ENCODE measurements at places on chromosomes 1 and 21.

- DNase-seq = no peak
Observed at GRCh38 chr1:208141610-208142192, 102.5 kb downstream of the PLXNA2 start.

GRCh38 chr1:216461466-216461865, 38.2 kb upstream of the USH2A start:
- DNase-seq = no peak

GRCh38 chr1:35507947-35508346, 49.3 kb downstream of the KIAA0319L start:
- DNase-seq = no peak

DNA sequence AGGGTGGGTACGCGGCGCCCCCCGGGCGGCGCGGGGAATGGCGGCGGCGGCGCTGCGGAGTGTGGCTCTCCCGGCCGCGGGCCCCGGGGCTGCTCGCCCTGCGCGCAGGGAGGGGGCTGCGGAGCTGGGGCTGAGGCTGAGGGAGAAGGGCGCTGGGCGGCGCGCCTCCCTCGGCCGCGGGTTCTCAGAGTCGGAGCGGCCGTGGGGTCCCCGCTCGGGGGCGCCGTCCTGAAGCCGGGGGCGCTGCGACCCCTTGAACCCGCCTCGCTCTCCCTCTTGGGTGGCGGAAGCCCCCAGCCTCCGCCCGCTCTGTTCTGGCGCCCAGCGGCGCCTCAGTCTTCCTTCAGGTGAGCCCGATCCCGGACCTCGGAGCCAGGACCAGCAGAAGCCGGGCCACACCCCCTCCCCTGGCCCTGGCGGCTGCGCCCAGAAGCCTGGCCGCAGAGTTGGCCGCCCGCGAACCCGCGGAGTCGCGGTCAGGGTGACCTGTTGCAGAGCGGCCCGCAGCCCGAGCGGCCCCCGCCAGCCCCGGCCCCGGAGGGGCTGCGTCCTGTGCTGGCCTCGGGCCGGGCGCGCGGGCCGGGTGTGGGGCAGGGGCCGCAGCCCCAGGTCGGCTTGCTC, 532 bp downstream of the RALGPS2 start:
- no peak for DNase-seq

- no peak for DNase-seq
Observed at GRCh38 chr1:43510621-43511020, 20.1 kb upstream of the PTPRF start.

DNA sequence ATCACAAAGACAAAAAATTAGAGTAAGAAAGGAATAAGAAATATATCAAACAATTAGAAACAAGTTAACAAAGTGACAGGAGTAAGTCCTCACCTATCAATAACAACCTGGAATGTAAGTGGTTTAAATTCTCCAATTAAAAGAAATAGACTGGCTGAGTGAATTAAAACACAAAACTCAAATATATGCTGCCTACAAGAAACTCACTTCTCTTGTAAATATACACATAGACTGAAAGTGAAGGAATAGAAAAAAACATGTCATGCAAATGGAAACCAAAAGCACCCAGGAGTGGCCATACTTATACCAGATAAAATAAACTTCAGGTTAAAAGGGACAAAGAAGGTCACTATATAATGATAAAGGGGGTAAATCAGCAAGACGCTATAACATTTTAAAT, 43.2 kb upstream of the NUF2 start:
- DNase-seq = no peak

DNA sequence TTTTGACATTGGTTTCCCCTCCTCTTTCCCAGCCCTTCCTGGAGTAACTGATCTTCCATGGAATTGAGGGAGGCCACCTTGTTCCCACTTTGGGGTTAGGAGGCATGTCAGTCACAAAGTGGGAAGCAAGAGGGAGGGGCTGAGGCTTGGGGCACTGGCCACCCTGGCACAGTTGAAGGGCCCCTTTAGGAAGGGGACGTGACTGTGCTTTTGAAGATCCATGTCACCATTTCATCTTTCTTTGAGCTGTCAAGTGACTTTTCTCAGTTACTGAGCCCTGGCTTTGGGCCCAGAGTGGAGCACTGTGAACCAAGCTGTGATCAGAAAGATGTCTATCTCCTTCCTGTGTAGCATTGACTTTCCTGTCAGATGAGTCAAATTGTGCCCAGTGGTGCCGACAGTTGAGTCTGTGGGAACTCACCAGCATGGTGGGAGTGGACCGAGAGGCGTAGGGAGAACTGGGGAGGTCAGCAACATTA, 38.5 kb upstream of the TDRD10 start:
- DNase-seq = no peak

- DNase-seq = no peak
Observed at GRCh38 chr21:19433623-19434022, 1030.0 kb upstream of the TMPRSS15 start.

DNA sequence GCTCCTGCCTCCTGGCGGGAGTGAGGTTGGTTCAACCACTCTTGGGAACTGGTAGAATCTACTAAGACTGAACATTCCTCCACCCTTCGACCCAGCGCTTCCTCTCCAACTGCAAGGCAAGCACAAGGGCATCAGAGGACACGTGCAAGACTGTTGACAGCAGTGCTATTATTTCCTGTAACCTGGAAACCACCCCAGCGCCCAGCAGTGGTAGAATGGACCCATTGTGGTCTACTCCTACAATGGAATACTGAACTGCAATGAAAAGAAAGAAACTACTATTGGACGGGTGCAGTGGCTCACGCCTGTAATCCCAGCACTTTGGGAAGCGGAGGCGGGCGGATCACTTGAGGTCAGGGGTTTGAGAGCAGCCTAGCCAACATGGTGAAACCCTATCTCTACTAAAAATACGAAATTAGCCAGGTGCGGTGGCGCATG, 33.0 kb upstream of the TARDBP start:
- DNase-seq = no peak

GRCh38 chr1:186819126-186819525, 9.6 kb upstream of the PLA2G4A start:
- no peak for DNase-seq

DNA sequence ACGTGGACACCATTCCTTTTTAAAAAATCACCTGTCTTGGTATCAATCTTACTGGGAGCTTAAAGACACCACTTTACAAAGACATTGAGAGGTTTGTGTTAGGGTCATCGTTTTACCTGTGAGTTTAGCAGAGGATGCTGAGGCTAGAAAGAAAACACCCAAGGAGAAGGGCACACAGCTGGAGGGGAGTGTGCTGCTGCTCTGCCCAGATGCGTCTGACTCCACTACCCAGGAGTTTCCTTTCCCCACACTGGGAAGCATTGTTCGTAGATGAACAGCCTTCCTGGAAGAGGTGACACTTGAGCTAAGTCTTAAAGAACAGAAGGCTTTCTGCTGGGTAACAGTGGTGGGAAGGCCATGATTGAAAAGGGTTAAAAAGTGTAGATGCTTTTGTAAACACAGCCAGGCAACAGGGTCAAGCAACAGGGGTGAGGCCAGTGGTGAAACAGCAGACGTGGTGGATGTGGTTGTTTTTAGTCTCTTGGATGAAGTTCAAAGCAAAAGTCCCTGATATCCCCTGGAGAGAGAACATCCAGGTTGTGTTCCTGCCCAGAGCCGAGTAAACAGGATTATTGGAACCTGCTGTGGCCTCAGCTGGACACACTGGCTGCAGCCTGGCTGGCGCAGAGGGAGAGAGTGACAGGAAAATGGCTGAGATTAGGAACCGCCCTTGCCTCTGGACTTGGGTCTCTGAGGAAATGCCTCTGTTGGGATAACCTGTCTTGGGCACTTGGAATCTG, 198.6 kb upstream of the JUN start:
- no peak for DNase-seq

DNA sequence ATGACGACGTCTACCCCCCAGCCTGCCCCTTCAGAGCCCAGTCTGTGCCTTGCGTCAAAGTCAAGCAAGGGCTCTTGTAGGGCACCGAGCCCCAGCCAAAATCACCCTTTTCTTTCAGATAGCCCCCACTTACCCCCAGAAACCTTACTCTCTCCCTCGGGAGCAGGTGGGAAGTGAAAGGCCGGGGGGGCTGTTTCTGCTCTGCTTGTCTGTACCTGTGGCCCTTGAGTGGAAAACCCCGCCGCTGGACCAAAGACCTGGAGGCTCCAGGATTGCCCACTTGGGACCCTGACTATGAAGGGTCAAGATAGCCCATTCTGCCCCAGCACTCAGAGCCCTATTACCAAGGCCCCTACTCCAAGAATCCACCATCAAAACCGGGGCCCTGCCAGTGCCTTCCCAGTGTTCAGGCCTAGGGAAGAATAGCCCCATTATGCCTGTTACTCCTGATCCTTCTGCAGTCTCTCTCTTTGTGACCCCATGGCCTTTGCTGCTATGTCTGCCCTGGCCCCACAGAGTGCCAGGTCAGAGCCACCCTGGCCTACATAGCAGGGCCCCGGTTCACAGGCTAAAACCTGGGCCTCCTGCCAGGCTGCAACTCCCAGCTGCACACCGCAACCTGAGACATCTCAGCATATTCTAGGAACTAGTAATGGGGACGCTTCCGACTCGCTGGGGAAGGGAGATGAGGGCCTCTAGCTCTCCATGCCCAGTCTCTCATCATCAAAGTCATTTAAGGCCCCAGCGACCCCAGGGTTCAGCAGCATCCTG, 22.2 kb upstream of the HPDL start:
- DNase-seq = peak; percentile 40

- no peak for DNase-seq
Observed at GRCh38 chr1:228958121-228958520, 222.8 kb downstream of the RHOU start.

All from DMS 273 treated with DMSO at 0.1 percent for 48 hours (cell line).